ENCODE measurements at places on chromosomes 4 and X. TPM values are rescaled to one million over a fixed set of nuclear protein-coding genes. Genes with fewer than 3 reads are reported as not detected.

AMOT gene
- total RNA-seq: 11.2 TPM

PDCL2 gene
- not detected for total RNA-seq

FRMPD4 gene
- not detected for total RNA-seq

ANXA10 gene
- total RNA-seq: not detected

FRG2 gene
- 0.05 TPM for total RNA-seq

NALF2 gene
- 5.0 TPM for total RNA-seq

FGFR3 gene
- total RNA-seq: 0.03 TPM

ATOH1 gene
- not detected for total RNA-seq

ARMCX4 gene
- total RNA-seq: 0.93 TPM
